Osteoblast (primary cell): ENCODE measurements at places on chromosomes 3 and 15. TPM values are rescaled to one million over a fixed set of nuclear protein-coding genes. Genes with fewer than 3 reads are reported as not detected.

B3GNT5 gene
- total RNA-seq: 0.36 and 0.59 TPM in 2 replicates

THSD4 gene
- 15.6 TPM in 2 replicates for total RNA-seq

CLDN11 gene
- 33.9 and 50.3 TPM in 2 replicates for total RNA-seq

MUC13 gene
- total RNA-seq: not detected in 2 replicates

AHSG gene
- not detected in 2 replicates for total RNA-seq

BMF gene
- total RNA-seq: 8.0 TPM in 2 replicates

GABRR3 gene
- total RNA-seq: not detected in 2 replicates

ITGB5 gene
- total RNA-seq: 400 and 433 TPM in 2 replicates

LSAMP gene
- total RNA-seq: 3.3 and 6.8 TPM in 2 replicates

CIB2 gene
- total RNA-seq: 1.5 and 2.2 TPM in 2 replicates

TMC3 gene
- total RNA-seq: not detected in 2 replicates

AGBL1 gene
- total RNA-seq: not detected in 2 replicates

ADAMTS9 gene
- total RNA-seq: 2.7 and 4.0 TPM in 2 replicates

IL17RB gene
- total RNA-seq: under 0.01 and 0.29 TPM in 2 replicates

SPATA12 gene
- not detected in 2 replicates for total RNA-seq

CCR3 gene
- total RNA-seq: not detected in 2 replicates

CLDN16 gene
- total RNA-seq: under 0.01 TPM in 1 of 2 replicates, not detected in the other

TMPRSS7 gene
- not detected in 2 replicates for total RNA-seq

KLF15 gene
- total RNA-seq: 4.3 and 4.4 TPM in 2 replicates

HYAL1 gene
- total RNA-seq: under 0.01 and 0.59 TPM in 2 replicates

CRABP1 gene
- not detected in 2 replicates for total RNA-seq

CORO2B gene
- 10.5 and 14.1 TPM in 2 replicates for total RNA-seq

DNAH12 gene
- total RNA-seq: under 0.01 TPM in 2 replicates

TRIM42 gene
- total RNA-seq: not detected in 2 replicates

IQCH gene
- total RNA-seq: 4.7 and 5.8 TPM in 2 replicates

MUC20 gene
- total RNA-seq: 0.36 and 1.2 TPM in 2 replicates

CLSTN2 gene
- under 0.01 TPM in 2 replicates for total RNA-seq

FAM107A gene
- not detected in 2 replicates for total RNA-seq

NUSAP1 gene
- 10.9 and 14.1 TPM in 2 replicates for total RNA-seq

CCNB2 gene
- 6.5 and 8.0 TPM in 2 replicates for total RNA-seq

PRKCD gene
- 1.8 and 2.2 TPM in 2 replicates for total RNA-seq

UBA7 gene
- 76.7 and 81.3 TPM in 2 replicates for total RNA-seq

XCR1 gene
- not detected in 2 replicates for total RNA-seq
